Fibroblast of skin of back (primary cell): ENCODE measurements at places on chromosomes 1 and 21.

- no peak for DNase-seq
Measured at GRCh38 chr1:225772848-225773247, 4.8 kb upstream of the SRP9 start.

GRCh38 chr1:65393347-65393746, 27.1 kb upstream of the LEPR start:
- DNase-seq: peak; percentile 60

- DNase-seq: no peak
Measured at GRCh38 chr1:37458551-37458950, 15.8 kb upstream of the ZC3H12A start.

- DNase-seq: peak; percentile 46
Measured at GRCh38 chr1:39104158-39105060, 78.3 kb downstream of the NDUFS5 start.

GRCh38 chr1:246280551-246280950, 226.5 kb downstream of the SMYD3 start:
- DNase-seq: peak; percentile 43

- DNase-seq: no peak
Measured at GRCh38 chr1:108695535-108695934, 3.4 kb downstream of the PRPF38B start.

- DNase-seq: no peak
Measured at GRCh38 chr1:29642519-29642918, 406.2 kb downstream of the PTPRU start.

DNA sequence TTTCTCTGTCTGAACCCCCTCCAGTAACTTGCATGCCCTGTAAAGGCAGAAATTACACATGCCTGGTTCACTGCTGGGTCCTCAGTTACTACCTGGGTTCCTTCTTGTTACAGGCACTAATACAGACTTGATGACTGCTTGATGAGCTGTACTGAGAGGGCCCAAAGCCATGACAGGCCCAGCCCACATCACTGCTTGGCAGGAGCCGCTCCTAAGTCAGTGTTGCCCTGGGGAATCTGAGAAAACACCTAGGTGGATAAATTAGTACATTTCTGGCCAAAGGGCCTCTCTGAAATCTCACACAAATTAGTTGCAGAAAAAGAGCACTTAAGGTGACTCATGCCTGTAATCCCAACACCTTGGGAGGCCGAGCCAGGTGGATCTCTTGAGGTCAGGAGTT, 37.8 kb upstream of the IRF2BP2 start:
- no peak for DNase-seq

- DNase-seq: peak; percentile 89
Measured at GRCh38 chr21:45971616-45972352, 9.8 kb upstream of the COL6A1 start.

- peak; percentile 14 for DNase-seq
Measured at GRCh38 chr1:110616587-110616986, 10.4 kb upstream of the KCNA2 start.

DNA sequence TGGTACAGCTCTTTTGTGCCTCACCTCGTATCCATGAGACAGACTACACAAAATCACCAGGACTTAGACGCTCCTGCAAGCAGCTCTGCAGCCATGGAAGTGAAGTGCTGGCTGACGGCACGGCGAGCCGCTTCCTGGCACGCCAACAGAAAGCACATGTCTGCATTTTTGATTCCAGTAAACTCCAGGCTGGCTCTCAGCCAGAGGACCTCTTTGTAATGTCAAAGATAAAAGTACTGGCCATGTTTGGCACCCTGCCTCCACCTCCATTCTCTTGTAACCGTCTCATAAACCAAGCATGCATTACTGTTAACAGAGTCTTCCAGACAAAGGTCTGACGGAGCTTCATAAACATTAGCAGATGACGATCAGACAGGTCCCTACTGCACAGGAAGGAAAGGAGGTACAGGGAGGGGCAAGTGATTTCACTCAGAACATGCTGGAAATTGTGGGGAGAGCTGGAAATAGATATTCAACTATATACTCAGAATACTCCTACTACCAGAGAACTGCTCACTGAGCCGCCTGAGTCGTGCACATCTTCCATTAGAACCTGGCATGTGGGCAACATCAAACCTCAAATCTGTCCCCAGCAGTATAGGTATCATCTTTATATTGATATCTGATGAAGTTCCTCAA, 632.0 kb downstream of the SMYD3 start:
- peak; percentile 96 for DNase-seq

DNA sequence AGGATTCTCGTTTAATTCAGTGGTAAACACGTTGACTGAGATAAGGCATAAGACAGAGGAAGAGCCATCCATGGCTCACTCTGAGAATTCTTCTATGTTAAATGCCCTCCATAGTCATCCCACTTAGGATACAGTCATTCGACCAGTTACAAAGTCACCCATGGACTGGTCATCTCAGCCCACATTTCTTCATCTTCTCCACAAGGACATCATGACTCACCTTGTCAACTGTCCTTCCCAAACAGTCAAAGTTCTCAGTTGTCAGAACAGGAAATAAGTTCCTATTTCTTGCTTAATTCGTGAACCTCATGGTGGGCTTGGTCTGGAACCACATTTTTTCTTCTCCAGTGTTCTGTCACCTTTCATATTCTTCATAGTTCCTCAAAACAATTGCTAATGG, 133.2 kb downstream of the TGFB2 start:
- peak; percentile 61 for DNase-seq

DNA sequence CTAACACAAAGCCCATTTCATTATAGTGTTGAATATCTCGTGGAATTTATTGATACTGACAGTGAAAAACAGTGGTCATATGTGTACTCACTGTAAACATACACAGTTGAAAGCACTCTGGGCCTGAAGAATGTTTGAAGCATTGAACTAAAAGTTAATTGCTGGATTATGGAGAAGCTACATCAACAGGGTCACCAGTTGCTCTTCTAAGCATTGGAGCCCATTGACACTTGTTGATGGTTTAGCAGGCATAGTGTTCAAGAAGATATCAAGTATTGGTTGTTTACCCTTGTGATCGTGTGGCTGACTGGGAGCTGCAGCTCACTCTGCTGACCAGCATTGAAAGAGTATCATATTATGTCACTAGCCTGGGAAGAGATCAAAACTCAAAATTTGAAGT, 10.3 kb downstream of the ZYG11A start:
- no peak for DNase-seq

- DNase-seq: peak; percentile 47
Measured at GRCh38 chr21:26800970-26801431, 44.2 kb downstream of the ADAMTS1 start.

- no peak for DNase-seq
Measured at GRCh38 chr21:10641107-10641506, 119.7 kb downstream of the TPTE start.

DNA sequence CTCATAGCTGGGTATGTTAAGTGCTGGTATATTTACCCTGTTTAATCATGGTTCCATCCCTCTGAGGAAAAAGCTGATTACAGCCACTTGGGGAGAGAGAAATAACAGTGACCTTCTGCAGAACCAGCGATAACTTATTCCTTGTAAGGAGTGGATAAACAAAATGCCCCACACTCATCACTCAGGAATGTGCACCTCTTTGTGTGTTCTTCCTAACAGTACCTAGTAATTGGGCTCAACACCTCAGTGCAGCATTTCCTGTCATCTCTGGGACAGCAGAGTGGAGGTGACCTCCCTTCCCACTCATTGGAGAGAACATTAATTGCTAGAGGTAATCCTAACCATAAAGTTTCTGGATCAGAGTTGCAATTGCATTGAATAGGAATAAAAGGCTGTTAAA, 112.5 kb upstream of the F3 start:
- peak; percentile 53 for DNase-seq

DNA sequence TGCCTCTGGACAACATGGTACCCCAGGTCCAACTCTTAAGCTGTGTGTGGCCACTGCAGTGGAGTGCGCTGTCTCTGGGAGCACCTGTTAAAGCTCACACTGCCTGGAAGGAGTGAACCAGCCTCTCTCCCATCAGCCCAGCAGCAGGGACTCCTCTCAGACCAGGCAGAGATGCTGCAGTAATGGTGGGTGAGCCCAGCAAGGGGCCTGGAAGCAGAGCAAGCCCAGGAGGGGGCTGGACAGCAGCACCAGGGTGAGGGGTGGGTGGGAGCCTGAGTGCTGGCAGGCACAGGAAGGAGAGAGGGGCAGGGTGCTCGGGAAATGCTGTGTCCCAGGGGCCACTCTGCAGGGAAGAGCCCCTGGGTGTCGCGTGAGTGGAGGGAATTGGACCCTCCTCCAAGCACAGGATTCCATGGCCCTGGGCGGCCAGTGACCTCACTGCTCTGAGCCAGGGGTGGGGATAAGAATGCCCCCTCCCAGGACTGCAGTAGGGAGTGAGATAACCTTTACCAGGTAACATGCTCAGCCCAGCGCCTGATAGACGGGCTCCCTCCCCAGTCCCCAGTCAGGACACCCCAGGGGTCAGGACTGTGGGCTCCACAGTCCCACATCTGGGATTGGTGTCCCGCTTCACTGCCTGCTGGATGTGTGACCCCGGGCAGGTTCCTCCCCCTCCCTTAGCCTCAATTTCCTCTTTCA, 313.1 kb downstream of the MATN1 start:
- no peak for DNase-seq

DNA sequence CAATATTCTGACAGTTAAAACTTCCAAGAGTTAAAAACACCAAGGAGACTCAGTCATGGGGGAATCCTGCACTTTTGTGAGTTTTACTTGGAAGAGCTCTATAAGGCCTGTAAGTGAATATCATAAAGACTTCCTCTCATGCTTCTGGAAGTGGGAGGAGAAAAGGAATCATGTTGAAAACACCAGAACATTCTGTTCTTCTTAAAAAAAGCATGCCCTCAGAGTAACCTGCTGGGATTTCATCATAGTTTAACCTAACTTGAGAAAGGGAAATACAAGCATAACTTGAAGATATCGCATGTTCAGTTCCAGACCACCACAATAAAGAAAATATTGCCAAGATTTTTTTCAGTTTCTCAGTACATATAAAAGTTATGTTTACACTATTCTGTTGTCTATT, 51.9 kb downstream of the COL11A1 start:
- no peak for DNase-seq

DNA sequence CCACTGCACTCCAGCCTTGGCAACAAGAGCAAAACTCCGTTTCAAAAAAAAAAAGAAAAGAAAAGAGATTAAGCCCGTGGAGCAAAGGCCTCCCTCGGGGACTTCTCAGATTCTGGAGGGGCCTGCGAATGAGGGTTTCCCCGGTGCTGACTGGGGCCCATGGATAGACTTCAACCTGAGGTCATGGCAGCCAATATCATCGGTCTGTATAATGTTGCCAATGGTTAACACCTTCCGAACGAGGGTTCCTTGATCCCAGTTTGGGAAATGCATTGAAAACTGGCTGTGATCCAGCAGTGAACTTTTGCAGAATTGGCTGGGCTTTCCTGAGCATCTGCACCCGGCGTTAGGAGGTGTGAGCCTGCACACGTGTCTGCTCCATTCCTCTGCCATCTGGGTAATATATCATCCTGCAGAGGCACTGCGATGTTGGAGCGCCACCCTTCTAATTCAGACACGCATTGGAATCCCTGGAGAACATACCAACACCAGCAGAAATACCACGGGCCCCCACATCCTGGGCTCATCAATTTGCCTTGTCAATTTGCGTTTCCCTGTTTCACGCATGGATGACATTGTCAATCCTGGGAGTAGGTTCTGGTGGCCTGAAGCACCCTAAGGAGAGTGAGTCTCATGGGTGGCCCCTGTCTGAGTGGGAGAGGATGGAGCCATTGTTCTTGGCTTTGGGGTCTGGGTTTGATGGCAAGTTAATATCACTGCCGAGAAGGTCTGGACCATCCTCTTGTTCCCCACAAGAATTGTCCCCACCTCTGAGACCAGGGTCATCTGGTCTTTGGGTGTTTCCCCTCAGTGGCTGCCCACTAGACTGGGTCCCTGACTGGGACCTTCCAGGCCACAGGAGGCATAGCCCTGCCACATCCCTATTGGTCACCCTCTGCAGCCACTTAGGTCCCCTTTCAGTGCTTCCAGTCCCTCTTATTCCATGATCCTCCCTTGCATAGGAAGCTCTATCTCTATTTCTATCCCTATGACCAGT, 441.0 kb downstream of the PTPRU start:
- no peak for DNase-seq

DNA sequence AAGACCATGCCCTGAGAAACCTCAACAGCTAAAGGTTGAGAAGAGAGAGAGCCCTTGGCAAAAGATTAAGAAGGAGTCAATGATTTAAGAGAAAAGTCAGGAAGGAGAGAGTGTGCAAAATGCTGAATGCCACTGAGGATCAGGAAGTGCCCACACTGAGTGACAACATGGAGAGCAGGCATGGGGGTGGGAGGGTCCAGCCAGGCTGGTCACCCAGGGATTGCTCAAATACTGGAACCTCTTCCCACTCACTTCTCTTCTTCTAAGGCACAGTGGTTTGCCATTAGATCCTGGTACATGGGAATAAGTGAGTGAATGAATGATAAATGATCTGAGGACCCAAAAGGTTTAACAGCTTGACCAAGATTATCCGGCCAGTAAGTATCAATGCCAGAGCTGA, 11.1 kb downstream of the PRR9 start:
- DNase-seq: no peak

DNA sequence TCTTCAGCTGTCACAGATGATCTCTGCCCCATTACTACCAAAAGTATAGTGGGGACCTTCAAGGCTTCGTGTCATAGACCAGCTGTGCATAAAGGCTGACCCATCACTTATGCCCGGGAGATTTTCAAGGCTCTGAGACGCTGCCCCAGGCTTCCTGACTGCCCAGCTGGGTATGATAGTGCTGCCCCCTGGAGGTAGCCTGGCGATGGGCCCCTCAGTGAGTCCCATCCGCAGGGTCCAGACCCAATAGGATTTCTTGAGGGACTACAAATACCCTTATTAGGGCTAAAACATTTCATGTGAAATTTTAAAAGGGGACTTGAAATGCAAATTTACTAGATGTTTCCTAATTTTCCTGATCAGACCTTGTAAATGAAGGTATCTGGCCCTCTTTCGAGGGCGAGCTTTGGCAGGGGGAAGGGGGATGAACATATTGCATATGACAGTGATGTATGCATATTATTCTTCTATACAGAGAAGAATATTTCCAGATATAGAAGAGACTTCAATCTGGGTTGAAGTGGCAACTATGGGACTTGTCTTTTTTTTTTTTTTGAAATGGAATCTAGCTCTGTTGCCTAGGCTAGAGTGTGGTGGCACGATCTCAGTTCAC, 11.7 kb upstream of the FCMR start:
- no peak for DNase-seq

- DNase-seq: peak; percentile 61
Measured at GRCh38 chr21:41460578-41461527, 34.8 kb downstream of the MX1 start.

GRCh38 chr21:33541105-33541711, 709 bp downstream of the GART start:
- DNase-seq: peak; percentile 5

DNA sequence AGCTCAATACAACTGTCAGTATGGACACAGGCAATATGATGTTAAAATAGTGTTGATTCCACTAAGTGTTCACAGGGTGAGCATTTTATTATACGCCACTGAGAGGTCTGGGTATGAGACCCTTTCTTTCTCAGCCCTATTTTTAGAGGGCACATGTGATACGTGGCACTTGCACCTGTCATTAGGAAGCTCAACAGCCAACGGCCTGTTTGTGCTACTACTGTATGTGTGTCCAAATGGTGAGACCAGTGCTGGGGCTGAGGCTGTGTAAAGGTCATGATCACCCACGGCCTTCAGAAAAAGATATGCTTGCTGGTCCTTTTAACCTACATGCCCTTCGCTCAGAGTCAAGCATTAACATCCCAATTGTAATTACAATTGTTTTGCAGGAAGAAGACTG, 176.2 kb downstream of the DUSP10 start:
- DNase-seq: no peak
